ENCODE measurements at places on chromosomes 5 and 9. TPM values are rescaled to one million over a fixed set of nuclear protein-coding genes. Genes with fewer than 3 reads are reported as not detected.

BAAT gene
- 0.08 TPM for polyA plus RNA-seq

DNA sequence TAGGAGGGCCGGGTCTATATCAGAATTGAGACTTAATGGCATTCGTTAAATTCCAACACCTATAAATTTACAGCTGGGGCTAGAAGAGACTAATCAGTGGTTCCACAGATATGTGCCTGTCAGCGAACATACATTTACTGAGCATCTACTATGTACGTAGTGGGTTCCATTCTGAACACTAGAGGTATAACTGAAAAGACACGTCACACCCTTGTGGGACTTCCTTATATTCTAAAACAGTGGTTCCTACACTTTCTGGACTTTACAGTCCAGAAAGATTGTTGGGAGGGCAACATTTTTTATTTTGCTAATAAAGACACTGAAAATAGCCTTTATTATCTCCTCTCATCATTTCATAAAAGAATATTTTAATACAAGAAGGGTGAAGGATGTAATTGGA, 140.5 kb downstream of the SCAMP1 start:
- H3K4me3 ChIP-seq = no peak overlapping the region
- peaks cover 37% of the 10 kb centered on the region for H3K4me1 ChIP-seq
- no peak for DNase-seq
- H3K27me3 ChIP-seq = no peaks in the 10 kb centered on the region
- no peaks in the 10 kb centered on the region for H3K36me3 ChIP-seq
- no peak overlapping the region for H3K27ac ChIP-seq

DNA sequence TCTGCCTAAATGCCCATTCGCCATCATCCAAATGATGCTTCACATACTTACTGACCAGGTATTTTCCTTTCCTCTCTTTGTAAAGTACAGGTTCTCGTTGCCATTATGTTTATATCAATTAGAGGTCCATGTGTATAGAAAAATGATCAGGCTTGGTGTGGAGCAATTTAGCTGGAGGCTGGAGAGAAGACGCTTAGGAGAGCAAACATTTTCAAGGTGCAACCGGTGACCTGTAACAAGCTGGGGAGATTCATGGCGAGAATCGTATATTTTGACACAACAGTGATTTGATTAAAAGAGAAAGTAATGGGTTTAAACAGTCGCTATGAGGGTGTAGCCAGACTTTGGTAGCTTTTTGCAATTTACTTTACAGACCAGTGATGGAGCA, 170.9 kb upstream of the TBCA start:
- peaks cover 28% of the 10 kb centered on the region for H3K27me3 ChIP-seq
- no peaks in the 10 kb centered on the region for H3K36me3 ChIP-seq
- H3K27ac ChIP-seq = no peak overlapping the region
- no peaks in the 10 kb centered on the region for H3K4me1 ChIP-seq

NUTM2F gene
- polyA plus RNA-seq = not detected

DNA sequence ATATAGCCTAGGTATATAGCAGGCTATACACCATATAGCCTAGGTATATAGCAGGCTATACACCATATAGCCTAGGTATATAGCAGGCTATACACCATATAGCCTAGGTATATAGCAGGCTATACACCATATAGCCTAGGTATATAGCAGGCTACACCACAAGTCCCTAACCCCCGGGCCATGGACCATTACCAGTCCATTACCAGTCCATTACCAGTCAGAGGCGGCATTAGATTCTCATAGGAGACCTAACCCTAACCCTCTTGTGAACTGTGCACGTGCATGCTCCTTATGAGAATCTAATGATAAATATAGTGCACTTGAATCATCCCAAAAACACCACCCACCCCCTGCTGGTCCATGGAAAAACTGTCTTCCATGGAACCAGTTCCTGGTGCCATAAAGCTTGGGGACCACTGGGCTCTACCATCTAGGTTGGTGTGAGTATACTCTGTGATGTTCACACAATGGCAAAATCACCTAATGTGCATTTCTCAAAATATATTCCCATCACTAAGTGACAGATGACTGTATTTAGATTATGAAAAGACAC, 4.7 kb downstream of the PLIN2 start:
- H3K27me3 ChIP-seq = no peaks in the 10 kb centered on the region
- H3K36me3 ChIP-seq = peaks cover 20% of the 10 kb centered on the region
- no peak overlapping the region for H3K4me3 ChIP-seq
- peaks cover 44% of the 10 kb centered on the region for H3K4me1 ChIP-seq
- no peak for DNase-seq
- H3K27ac ChIP-seq = no peak overlapping the region

GRCh38 chr5:40746703-40747102, 9.1 kb downstream of the TTC33 start:
- DNase-seq = no peak
- no peaks in the 10 kb centered on the region for H3K4me1 ChIP-seq
- H3K4me3 ChIP-seq = no peak overlapping the region
- H3K36me3 ChIP-seq = peaks cover 2% of the 10 kb centered on the region

- peaks cover 68% of the 10 kb centered on the region for H3K27me3 ChIP-seq
- no peak overlapping the region for H3K27ac ChIP-seq
- DNase-seq = no peak
- H3K4me1 ChIP-seq = no peaks in the 10 kb centered on the region
- no peak overlapping the region for H3K4me3 ChIP-seq
These were observed 6.1 kb upstream of the BARX1 start for GRCh38 chr9:93960971-93961841.

GRCh38 chr5:159324102-159324755, 6.1 kb downstream of the IL12B start:
- H3K36me3 ChIP-seq = no peaks in the 10 kb centered on the region
- H3K27ac ChIP-seq = no peak overlapping the region
- H3K27me3 ChIP-seq = no peaks in the 10 kb centered on the region
- H3K4me3 ChIP-seq = no peak overlapping the region
